Fibroblast of skin of left biceps (primary cell): ENCODE measurements at places on chromosomes 2 and 18.

GRCh38 chr2:54575379-54575888 is 119.3 kb downstream of the SPTBN1 start:
- no peak for DNase-seq

GRCh38 chr2:171529914-171530313 is 7.6 kb downstream of the CYBRD1 start:
- no peak for DNase-seq

DNA sequence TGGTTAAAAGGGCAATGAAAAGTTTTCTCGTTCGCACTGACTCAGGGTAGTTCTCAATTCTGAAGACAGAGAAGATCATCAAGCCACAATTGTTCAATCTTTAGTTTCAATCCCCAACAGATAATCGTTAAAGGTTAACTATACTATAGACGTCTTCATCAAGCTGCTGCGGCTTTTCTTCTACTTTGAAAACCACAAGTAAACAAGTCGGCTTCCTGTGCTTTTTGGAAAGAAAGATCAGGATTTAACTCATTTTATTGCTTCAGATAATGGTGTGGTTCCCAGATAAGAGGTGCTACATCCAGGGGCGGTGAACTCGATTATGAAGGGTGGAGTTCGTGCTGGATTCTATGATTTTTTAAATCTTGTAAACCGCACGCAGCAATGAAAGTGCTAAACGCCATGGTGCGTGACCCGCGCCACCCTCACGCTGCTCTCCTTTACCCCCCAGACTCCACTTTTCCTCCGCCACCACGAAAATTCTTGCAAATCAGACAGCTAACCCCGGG is 545 bp upstream of the CDCA7 start:
- DNase-seq, result no peak

DNA sequence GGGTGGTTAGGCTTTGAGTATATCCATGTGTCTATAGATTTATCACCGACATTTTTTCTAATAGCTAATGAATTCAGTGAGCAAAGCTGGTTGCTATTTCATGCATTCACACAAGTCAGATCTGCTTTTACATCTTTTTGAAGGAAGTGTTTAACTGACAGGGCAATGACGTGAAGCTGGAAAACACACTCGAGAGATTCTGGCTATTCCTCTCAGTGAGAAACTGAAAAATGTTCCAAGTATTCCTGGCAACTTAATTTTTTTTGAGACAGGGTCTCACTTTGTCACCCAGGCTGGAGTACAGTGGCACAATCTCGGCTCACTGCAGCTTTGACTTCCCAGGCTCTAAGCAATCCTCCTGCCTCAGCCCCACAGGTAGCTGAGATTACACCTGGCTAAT is 21.2 kb downstream of the RNF138 start:
- no peak for DNase-seq

DNA sequence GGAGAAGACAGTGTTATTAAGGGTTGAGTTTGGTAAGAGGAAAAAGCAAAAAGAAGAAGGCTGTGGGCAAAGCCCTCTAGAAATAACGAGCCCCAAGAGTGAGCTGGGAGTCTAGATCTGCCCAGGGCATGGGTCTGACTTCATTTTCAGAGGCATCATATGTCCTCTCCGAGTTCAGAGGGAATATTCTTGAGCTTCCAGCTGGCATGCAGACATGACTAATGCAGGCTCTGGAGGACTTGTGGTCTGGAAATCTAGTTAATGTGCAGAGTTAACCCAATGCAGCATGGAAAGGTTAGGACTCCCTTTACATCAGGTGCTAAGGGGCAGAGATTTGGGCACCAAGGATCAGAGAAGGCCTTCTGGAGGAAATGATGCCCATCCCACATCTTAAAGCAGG is 7.3 kb downstream of the ACMSD start:
- DNase-seq, result no peak

GRCh38 chr2:180385601-180386201 is 378.6 kb upstream of the CWC22 start:
- peak; percentile 87 for DNase-seq

DNA sequence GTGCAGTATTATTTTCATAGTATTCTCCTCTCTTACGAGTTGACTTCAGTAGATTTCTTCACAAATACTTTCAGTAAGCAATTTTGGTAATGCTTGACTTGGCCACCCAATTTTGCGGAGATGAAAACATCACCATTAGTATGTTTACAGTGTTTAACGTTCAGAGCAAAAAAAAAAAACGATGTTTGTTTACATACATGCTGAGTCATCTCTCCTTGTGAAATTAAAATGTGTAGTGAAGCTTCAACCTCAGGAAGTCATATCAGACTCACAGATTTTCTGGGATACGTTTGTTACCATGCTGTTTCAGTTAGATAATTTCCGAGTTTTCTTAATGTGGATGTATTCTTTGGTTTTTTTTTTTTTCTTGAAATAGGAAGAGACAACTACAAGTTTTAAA is 100.1 kb downstream of the CTNNA2 start:
- DNase-seq, result no peak

- DNase-seq, result no peak
These were observed 44.8 kb upstream of the MAP3K20 start for GRCh38 chr2:173030561-173031490.

DNA sequence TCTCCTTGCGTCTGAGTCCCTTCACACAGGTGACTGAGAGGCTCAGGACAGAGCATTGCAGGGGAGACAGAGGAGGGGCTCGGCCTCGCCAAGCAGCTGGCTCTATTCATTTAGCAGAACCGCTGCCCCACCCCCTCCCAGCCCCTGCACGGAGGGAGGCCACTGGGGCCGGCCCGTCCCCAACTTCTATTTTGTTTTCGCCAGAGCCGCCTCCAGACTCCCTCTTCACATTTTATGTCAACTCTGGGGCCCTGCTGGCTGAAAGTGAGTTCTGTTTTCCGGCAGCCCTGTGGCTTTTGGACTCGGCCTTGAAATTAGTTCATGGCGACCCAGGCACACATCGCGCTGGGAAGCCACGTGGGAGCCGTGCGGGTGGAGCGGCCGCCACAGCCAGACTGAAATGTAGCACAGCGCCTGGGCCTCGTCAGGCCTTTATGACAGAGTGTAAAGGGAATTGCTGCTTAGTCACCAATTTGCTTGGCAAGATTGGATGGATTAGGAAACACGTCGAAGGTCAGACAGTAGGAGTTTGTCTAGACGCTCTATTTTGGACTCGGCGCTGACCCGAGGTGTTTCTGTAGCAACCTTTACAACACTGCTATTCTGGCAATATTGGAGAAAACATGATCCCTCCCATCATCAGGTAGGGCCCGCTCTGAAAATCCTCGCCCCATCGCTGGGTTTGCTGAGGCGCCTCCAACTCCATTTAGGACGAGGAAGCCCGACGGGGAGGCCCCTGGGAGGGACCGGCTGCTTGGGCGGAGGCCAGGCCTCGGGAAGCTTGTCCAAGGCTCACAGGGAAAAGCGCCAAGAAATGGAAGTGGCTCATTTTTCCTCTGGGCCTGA is 90.7 kb upstream of the CTDP1 start:
- peak; percentile 69 for DNase-seq

DNA sequence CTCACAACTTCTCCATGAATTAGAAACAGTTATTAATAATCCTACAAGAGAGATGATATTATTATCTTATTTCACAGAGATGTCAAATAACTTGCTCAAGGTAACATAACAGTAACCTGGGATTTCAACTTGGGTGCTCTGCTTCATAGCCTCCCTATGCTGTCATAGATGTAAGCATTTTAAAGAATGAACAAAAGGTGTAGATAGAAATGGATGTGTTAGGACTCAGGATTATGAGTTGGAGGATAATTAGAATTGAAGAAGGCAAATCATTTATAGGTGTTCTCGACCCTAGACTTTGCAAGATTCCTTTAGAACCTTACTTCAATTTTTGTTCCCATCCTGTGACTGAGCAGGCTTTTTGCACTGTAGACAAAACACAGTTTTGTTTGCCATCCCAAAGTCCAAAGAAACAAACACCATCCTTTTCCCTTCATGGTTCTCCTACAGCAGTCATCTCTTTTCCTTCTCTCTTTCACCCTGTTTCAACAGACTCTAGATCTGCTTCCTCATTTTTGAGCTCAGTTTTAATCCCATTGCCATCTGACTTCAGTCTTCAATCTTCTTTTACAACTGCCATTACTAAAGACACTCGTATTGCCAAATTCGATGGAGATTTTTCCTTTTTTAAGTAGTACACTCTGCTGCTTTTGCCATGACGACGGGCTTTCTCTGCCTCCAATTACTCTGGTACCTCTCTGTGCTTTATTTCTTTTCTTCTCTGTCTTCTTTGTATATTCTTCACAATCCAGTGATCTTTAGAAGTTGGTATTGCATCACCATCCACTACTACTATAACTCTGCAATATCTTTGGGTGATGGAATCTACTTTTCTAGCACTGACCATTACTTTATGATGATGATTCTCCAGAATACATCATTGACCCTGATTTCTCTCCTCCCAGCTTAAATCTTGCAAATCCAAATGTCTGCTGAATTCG is 4.5 kb downstream of the HNMT start:
- no peak for DNase-seq

- no peak for DNase-seq
These were observed 1.8 kb downstream of the SOCS6 start for GRCh38 chr18:70290482-70291294.

- DNase-seq, result no peak
These were observed 39.7 kb upstream of the MAP4K4 start for GRCh38 chr2:101657787-101658186.

DNA sequence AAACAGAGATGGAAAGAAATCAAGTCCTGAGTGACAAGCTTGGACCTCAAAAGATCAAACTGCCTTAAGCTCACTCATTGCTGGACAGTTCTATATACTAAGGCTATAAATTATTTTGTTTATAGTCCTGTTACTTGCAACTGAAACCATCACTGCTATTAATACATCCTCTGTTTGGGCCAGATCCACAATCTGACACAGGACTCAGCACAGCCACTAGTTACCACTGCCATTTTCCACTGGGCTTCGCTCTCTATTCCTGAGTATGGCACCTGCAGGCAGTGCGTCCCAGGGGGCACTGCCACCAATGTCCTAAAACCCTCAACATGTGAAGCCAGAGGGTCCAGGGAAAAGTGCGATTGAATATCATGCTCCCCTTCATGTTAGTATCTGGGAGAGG is 52.3 kb downstream of the CYP26B1 start:
- DNase-seq, result no peak

- DNase-seq, result no peak
These were observed 834.5 kb upstream of the SALL3 start for GRCh38 chr18:78145096-78145495.

DNA sequence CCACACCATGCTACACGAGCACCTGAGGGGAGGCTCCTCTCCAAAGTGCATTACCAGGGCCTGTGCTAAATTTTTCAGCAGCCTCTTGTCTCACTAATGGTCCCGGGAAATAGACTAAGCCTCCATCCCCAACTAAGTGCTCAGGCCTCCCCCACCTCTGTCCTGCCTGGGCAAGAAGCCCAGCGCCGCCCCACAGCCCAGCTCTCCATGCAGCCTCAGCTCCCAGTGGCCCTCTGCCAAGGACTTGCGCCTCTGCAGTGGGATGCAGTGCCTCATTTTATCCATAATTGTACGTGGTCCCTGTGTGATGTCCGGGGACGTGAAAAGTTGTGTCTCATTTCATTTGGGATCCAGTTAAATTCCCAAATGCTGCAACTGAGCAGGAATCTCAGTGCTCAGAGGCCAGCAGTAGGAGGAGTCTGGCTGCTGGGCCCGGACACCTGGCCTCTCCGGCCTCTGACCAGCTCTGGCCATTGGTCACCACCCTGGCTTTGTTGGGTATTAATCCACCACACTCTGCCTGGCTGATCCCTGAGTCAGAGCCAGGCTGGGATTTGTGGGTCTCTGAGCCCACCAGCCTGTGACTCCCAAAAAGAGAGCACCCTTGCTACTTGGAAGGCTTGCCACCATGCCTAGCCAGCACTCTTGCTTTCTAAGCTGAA is 11.4 kb upstream of the STEAP3 start:
- no peak for DNase-seq

DNA sequence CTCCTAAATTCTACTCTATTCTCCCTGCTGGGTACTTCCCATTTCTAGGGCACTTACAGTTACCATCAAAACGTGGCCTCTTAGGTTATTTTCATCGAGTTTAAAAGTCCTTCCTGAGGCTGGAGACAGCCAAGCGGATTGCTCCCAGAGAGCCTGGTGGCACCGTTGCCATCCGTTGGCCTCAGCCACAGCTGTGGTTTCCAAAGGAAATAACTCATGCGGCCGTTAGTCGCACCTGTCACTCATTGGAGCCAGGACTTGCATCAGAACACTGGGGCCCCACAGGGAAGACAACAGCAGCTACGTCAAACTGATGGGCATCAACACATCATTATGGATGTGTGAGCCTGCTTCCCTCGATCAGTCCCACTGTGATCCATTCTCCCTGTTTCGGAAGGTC is 453.4 kb downstream of the BCL11A start:
- DNase-seq, result no peak

DNA sequence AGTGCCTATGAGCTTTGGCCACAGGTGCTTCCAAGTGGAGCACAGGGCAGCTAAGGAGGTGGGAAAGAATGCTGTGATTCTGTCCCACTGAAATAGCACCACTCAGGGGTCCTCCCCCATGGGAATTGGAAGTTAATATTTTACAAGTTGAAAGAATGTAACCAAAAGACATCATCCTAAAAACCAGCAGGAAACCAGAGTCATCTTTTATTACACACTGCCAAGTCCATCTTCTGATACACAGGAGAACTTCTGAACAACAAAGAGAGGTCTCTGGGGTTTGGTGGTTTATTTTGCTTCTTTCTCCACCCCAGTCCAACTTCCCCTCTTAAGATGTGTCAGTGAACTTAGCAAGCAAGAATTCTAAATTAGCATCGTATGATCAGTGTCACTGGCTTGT is 47.7 kb downstream of the COLEC12 start:
- DNase-seq, result no peak

GRCh38 chr2:240879105-240879504 is 10.5 kb downstream of the AGXT start:
- no peak for DNase-seq

- DNase-seq, result no peak
These were observed 101.3 kb upstream of the ID2 start for GRCh38 chr2:8580316-8581233.

DNA sequence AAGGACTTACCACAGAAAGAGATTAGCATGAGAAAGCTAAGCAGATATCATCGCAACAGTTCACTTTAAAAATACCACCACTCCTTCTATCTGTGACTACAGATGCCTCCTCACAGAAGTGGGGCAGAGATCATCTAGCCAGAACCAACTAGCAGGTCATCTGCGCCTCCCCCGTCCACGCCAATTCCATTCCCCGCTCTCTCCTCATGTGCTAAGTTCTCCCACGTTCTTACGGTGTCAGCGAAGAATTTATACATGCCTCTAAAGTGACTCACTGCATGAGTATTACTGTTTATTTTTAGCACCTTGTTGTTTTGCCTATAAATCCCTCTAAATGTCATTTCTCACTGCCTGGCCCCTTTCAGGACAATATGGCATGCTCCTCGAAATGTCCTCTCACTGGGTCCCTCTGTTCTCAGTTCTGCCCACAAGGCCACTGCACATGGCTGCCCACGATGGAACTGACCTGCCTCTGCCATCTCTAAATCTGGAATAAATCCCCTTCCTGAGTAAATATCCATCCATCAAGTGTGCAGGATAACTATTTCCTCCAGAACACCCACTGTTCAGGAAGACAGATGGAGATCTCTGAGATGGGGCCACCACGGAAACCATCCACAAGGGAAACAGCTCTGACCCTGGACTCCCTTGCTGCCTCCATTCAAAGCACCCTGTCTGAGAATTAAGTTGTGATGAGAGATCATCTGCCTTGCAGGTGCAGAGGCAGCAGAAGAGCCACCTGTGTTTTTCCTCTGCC is 137.7 kb downstream of the IRS1 start:
- DNase-seq, result peak; percentile 58

GRCh38 chr2:232942831-232943230 is 70.2 kb downstream of the NGEF start:
- DNase-seq, result no peak
